ENCODE measurements at places on chromosomes 3 and 15.

DNA sequence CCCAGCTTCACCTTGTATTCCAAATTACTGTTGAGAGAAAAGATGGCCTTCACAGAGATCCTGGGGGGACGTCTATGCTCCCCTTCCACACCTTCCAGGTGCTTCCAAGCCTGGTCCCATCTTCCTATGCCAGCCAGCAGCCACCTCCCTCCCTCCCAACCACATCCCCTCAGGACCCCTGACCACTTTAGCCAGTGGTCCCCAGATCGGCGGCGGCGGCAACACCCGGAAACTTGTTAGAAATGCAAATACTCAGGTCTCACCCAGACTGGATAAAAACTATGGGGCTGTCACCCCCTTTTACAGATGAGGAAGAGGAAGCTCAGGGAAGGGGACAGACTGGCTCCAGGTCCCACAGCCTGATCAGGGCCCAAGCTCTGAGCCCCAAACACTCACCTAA is 38.0 kb upstream of the PRSS50 start:
- no peak for DNase-seq

DNA sequence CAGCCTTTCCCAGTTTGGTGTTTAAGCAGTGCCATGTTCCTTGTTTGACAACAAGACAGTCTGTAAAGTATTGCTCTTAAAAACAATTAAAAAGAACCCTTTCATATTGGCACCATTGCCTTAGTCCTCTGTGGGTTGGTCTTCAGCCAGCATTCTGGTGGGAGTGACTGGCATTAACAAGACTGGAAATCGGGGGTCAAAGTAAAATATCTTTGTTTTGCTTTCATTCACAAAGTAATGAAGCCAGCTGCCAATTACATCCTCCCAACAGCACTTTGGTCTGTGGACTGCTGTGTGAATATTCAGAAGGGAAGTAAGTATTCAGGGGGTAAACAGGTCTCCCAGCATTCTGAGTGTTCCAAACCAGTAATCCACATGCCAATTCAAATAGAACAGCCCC is 8.3 kb upstream of the VILL start:
- no peak for DNase-seq

DNA sequence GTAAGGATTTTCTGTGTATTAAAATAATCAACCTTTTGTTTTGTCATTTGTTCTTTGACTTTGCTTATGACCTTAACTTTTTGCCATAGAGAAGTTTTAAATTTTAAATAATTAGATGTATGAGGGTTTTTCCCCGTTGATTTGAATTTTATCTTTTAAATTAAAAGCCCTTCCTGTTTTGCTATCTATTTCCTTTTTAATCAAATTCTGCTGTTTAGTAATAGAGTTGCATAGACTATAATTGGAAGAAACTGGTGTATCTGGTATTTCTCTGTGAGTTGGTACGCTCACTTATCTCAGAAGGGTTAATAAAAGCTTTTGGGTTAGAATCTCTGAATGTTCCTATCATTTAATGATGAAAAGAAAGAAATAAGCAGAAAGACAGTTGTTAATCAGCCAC is 82.2 kb downstream of the LRRC3B start:
- no peak for DNase-seq

GRCh38 chr3:70065696-70066253 is 66.2 kb downstream of the SAMMSON start:
- no peak for DNase-seq

DNA sequence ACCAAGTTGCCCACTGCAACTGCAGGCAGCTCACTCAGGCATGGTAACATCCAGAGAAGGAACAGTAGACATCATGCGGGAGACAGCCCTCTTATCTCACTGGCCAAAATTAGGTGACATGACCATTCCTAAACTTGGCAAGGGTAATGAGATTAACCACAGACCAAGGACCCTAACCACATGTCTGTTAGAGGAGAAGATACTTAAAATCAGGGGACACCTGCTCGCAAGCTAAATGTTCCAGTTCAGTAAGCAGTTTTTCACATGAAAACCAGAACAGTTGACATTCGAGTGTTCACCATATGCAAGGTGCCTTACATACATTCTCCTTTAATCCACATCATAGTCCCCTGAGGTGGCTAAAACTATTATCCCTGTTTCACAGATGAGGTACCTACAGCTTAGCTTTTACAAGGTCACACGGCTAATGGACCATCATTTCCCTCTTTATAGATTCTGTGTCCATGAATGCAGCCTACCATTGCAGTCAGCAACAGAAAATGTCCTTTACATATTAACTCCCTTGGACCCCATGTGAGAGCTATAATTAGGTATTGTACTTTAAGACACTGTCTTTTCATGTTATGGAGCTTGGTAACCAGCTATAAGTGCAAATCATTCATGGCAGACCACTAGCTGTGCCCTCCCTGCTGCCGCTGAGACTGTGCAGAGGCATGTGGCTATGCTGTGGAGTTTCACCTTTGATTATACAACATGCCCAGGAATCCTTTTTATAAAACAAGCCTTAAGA is 154.1 kb downstream of the LIPC start:
- DNase-seq = no peak

GRCh38 chr3:150414258-150414657 is 6.2 kb downstream of the TSC22D2 start:
- no peak for DNase-seq

- DNase-seq = no peak
These were observed 108.0 kb upstream of the PRR20G start for GRCh38 chr3:127395663-127396355.

GRCh38 chr3:187430576-187430975 is 62.4 kb downstream of the RTP4 start:
- no peak for DNase-seq

DNA sequence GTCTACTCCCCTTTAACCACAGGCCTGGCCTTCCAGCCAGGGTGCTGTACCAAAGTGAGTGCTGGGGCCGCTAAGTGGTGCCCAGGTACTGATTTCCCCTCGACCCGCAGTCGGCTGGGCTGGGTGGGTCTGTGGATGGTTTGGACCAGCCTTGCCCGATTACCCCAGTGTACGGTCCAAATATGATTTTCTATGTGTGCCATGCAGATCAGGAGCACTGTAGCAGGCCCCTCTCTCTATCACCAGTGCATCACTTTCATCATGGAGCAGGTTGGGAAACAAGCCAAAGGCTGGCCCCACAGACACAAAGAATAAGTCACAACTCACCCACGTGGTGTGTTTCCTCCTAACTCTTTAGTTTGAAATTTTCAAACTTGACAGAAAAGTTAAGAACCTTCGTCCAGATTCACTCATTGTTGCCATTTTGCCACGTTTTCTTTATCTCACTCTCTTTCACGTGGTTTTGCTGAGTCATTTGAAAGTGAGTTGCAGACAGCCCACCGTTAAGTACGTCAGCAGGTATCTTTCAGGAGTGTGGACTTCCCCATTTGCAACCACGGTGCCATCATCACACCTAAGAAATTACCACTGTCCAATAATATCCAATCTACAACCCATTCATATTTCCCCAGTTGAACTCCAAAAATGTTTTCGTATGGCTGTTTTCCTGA is 37.0 kb downstream of the ZNF710 start:
- DNase-seq = peak; percentile 39

DNA sequence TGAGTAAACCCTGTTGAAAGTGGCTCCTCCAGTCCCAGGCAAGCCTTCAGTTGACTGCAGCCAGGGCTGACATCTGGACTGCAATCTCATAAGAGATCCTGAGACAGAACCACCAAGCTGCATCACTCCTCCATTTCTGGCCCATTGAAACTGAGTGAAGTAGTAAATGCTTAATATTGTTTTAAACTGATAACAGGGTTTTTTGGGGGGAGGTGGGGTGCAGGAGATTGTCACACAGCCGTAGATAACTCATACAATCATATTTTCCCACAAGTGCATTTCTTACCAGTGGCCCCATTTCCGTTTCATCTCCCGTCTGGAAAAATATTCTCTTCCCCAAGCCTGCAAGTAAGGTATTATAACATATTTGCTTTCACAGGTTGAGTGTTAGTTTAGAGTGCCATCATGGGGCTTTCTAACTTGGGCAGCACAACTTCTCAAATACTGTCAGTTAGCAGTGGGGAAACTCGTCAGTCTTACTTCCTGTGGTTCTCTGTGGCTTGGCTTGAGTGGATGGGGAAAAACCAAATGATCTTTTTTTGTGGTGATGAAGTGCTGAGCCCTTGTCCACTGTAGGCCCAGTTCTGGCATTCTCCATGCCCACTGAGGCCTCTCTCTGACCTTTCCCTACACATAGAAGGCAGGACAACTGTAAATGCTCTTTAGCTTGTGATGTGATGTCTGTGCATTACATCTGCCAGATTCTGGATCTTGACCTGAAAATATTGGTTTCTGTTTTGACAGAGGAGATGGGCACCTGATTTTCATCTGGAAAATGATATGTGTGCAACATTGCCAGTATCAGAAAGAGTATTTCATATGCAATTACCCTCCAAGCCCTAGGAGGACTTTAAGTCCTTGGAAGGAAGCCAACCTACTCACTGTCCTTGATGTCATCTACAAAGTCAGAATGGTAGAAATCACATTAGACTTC is 90.1 kb upstream of the BHLHE40 start:
- DNase-seq = no peak

DNA sequence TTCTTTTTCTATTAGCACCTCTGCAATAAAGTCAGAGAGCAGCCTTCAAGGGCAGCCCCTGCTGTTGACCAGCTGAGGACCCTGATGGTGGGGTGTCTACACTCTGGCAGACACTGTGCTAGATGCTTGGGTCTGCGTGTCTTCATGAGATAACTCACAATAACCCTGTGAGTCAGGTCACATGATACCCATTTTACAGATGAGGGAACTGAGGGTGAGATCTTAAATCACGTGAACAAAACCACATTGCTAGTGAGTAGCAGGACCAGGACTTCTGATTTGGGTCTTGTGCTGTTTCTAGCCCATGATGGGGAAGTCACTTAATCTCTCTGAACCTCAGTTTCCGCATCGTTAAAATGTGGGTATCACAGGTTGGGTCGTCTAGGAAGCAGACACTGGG is 118.5 kb upstream of the LIPC start:
- DNase-seq = no peak

DNA sequence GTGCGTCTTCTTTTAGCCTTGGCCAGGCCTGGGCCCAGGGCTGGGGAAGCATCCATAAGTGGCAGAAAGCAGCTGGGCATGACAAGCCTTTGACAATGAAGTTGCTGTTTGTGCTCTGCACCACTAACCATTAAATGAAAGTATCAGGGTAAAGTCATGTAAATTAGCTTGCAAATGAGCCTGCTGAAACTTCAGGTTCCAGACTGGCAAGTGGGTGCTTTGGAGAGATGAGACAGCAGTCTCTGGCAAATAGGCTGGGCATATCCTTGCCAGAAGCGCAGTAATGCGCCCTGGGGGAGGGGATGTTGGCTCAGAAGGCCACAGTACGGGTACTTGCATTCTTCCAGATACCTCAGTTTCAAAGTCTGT is 40.7 kb downstream of the RAB6B start:
- no peak for DNase-seq

- DNase-seq = no peak
These were observed 829 bp downstream of the SELENOT start for GRCh38 chr3:150603980-150604319.

DNA sequence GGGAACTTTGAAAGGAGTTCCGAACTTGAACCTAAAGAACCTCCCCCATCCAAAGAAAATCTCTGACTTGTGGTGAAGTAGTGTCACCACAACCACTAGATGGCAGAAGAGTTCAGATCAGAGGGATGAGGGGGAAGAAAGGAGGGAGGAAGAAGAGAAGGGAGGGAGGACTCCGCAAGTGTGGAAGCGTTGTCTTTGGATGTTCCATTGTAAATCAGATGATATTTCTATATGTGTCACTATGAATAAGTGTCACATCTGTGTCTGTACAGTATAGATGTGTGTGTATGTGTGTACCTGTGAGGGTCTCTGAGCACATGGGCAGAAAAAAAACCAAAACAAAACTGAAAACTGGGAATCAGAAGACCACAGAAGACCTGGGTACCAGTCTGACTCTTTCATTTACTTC is 16.9 kb downstream of the SLC24A1 start:
- DNase-seq = no peak

DNA sequence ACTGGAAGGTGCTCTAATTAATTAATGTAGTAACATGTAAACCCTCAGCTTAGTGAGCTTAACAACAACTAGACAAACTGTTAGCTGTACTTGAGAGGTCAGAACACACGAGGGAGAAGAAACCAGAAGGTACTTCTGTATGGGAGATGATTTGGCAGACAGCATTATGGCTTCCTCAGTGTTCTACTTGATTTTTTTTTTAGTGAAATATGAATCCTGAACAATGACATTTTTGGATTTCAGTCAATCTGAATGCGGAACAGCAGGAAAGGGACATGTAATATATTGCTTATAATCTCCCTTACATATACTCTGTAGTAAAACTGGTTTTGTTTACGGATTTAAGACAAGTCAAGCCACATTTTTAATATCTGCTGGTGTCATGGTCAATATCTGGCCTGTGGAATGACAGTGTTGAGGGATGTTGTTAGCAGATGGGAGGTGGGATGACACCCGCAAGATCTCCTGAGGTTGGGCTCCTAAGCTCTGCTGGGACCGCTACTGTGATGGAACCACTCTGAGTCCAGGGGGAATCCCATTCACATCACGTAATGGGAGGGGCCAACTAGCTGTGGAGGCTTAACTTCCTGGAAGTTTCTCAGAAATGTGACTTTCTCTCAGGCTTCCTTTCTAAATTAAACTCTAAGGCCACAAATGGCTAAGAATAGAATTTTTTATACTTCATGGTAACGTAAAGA is 18.7 kb downstream of the TNFAIP8L3 start:
- DNase-seq = no peak

All from stimulated activated CD8-positive, alpha-beta memory T cell treated with anti-CD3 and anti-CD28 coated beads, Interleukin-2, amount 100 ng/mL, for 48 hours (primary cell).